ENCODE measurements at places on chromosomes 11 and 22.

DNA sequence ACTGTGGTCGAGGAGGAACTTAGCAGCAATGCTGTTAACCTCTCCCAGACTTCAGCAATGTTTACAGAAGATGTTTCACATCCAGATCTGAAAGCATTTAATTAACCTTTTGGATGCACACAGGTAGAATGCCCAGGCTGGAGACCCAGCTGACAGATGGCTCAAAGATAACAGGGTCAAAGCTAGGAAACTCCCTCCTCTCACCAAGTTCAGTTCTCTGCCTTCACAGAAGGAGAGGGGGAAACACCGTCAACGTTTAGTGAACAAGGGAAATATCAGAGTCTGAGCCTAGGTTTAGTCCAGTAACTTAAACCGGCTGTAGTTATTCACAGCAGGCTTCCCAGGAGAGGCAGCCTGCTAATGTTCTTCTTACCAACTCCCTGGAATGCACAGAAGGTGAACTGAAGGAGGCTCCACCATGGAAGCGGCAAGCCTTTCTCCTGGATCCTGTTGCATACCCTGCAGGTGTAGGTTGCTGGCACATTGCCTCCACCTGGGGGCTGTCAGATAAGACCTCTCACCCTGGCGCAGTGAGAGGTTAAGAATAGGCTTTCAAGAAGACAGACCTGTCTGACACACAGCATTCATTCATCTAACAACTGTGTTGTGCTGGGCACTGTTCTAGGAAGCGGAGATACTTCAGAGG is 23.5 kb upstream of the ANKK1 start:
- no peak for DNase-seq

DNA sequence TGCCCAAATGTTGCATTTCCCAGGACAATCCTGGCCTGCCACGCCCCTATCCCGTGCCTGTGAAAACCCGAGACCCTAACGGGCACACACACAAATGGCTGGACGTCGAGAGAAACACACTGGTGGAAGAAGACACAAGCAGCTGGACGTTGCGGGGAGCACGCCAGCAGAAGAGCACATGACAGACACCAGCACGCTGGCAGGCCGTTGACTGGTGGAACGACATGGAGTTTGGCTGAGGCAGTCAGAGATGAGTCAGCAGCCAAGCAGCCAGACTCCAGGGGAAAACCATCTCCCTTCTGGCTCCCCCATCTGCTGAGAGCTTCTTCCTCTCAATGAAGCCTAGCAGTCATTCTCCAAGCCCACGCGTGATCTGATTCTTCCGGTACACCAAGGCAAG is 606.7 kb upstream of the LRRC4C start:
- DNase-seq = no peak

GRCh38 chr11:2576549-2576948 is 123.2 kb downstream of the KCNQ1OT1 start:
- no peak for DNase-seq

- no peak for DNase-seq
These were observed 120.3 kb upstream of the ARHGAP20 start for GRCh38 chr11:110832539-110832938.

DNA sequence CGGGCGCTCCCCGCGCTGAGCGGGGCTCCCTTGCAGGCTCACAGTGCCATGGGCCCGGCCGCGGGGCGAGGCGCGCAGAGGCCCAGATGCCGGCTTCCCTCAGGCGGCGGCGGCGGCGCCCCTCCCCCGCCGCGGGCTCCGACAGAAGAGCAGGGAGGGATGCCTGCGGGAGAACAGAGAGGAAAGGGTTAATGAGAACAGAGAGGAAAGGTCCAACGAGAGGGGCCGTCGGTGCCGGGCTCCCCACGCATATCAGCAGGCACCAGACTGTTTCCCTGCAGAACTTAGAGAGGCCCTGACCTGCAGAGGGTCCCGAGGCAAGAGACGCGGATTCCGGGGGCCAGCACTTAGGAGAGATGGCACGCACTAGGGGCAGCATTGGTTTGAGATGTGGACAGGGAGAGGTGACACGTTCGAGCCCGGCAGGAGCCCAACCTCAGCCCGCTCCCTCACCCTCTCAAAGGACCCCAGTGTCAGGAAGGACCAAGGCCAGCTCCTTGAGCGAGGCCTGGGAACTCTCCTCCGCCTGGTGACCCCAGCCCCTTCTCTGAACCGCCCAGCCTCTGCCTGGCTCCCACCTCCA is 9.1 kb downstream of the NRXN2 start:
- DNase-seq = no peak

- peak; percentile 56 for DNase-seq
These were observed 740 bp upstream of the TRMT2A start for GRCh38 chr22:20117633-20118299.

DNA sequence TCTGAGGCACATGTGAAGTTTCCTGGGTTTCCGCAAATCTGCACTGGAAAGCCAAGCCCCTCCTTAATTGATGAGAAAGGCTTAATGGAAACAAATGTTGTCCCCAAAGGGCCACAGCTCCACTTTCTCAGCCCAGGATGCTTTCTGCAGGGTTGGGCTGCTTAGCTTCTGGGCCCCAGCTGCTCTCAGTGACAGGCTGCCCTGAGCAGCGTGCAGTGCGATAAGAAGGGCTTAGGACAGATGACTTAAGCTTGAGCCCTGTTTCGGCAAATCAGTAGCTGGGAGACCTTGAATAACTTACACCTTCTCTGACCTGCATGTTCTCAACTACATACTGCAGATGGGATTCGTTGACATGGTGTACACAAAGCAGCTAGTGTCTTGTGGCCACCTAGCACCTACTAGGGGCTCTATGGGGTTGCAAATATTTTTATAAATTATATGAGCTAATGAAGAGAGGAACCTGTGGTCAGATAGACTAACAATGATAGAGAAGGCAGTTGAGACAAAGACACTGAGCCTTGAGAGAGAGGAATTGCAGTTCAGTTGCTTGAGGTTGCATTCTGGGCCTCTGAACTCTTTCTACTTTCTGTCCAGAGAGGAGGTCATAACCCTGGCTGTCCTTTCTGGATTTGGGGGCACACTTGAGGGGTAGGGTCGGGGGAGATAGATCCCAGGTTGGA is 11.5 kb downstream of the STX3 start:
- DNase-seq = no peak

- DNase-seq = no peak
These were observed 6.1 kb downstream of the MPZL3 start for GRCh38 chr11:118245936-118246562.

- DNase-seq = no peak
These were observed 91.1 kb downstream of the PDE2A start for GRCh38 chr11:72583177-72583553.

- no peak for DNase-seq
These were observed 73.4 kb upstream of the YWHAH start for GRCh38 chr22:31870890-31871289.

GRCh38 chr11:73929388-73929787 is 21.4 kb upstream of the DNAJB13 start:
- DNase-seq = no peak

GRCh38 chr11:27688076-27688475 is 12.2 kb downstream of the BDNF start:
- no peak for DNase-seq

DNA sequence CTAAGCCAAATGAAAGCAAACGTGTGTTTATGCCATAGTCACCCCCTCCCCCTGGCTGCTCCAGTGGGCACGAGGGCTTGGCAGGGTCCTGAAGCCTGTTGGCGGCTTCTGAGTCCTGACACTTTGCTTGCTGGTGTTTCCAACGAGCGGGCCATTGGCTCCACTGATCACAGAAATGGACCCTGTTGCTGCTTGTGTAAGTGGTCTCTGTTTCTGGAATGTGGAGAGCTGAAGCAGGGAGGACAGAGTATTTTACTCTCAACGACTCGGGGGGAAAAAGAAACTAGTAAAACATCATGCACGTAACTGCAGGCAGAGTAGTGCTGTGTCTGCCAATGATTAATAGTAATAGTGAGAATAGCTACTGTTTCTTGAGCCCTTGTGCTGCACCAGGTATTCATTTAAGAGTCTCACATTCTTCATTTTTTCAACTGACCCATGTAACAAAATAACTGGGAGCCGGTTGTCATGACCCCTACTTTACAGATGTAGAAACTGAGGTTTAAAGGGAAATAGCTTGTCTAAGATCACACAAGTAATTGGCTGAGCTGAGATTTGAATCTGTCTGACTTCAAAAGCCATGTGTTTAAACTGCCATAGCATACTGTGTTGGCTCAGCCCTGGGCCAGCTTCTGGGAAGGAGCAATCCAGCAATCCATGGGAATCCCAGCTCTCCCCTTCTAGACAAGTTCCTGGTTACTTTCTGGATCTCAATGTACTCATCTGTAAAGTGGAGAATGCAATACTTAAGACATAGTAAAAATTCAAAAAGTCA is 526.7 kb downstream of the INSC start:
- DNase-seq = no peak

DNA sequence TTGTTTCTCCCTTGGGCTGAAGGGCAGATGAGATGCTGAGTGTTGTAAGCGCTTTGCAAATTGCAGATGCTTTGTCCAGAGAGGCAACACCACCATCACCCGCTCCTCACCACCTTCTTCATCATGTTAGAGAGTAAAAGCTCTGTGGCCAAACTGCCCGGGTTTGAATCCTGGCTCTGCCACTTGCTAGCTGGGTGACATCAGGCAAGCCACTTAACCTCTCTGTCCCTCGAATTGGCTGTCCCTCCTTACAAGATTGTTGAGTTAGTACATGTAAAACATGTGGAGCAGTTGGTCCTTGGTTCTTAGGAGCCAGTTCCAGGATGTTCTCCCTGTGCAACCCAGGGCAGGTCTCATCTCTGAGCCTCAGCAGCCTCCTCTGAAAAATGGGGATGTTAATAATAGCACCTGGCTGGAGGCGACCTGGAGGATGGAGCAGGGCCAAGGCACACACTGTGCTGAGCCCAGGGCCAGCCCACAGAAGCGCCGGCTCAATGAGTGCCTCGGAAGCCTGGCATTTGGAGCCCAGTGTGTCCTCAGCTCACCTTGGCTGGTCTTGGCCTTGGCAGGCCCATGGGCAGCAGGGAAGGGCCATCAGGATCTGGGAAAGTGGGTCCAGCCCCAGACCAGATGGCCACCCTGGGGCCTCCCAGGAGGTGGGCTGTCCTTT is 10.5 kb downstream of the C11orf86 start:
- no peak for DNase-seq

- DNase-seq = no peak
These were observed 24.0 kb upstream of the P2RY2 start for GRCh38 chr11:73194034-73194507.

DNA sequence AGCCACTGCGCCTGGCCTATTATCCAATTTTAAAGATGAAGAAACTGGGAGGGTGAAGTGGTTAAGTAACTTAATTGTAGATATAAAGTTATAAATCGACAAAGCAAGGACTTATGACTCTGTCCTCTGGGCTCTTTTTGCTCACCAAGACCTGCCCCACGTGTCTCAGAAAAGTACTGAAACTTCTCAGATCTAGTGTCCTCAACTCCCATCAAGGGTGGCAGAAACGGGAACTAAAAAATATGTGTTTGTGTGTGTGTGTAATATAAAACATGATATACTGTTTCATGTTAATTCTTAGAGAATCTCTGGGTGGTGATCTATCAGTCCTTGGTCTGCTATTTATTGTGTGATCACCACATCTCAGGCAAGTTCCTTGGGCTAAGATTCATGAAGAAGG is 104.9 kb downstream of the GAB2 start:
- DNase-seq = no peak

- DNase-seq = no peak
These were observed 81.9 kb downstream of the BDNF start for GRCh38 chr11:27618281-27618915.

DNA sequence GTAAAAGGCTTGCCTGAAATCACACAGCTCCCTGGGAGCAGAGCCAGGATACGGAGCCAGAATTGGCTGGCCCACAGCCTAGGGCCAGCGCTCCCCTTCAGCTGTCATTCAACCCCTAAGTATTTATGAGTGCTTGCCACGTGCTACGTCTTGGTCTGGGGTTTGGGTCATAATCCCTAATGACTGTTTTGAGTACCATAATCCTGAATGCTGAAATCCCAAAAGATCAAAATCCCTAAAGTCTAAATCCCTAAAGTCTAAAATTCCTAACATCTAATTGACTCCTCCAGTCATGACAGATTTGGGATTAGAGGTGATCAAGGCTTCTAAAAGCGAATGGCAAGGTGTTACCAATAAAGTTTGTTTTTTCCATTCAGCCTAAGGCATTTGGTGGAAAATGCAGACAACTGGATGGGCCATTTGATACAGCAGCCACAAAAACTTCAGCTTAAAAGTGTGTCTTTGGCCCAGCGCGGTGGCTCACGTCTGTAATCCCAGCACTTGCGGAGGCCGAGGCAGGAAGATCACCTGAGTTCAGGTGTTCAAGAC is 59.8 kb upstream of the PRR5 start:
- DNase-seq = no peak

GRCh38 chr11:113014262-113015097 is 53.3 kb downstream of the NCAM1 start:
- no peak for DNase-seq

DNA sequence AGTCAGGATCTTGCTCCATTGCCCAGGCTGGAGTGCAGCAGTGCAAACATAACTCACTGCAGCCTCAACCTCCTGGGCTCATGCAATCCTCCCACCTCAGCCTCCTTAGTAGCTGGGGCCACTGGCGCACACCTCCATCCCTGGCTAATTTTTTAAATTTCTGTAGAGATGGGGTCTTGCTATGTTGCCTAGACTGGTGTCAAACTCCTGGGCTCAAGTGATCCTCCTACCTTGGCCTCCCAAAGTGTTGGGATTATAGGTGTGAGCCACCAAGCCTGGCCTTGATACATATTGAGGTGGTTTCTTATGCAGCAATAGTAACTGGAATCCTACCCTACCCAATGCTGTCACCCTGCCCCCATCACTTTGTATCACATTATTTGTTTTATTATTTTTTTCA is 32.4 kb downstream of the SCUBE1 start:
- no peak for DNase-seq

DNA sequence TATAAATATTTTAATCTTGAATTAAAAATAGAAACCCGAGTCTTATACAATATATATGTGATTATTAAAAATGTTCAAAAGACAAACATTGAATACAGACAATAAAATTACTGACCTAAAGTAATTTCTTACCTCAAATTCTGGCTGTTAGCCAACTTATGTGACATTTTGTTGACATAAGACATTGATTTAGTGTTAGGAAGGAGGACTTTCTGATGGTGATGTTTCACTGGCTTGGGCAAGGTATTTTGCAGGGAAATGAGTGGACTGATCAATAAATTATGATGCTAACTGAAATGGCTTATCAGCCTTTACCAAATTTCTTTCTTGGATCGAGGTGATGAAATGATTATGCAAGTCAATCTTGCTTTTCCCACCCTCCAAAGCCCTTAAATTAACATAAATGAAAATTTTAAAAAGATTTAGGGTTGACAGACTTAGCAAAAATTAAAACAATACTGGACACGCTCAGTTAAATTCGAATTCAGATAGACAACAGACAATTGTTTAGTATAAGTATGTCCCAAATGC is 33.2 kb upstream of the FZD4 start:
- DNase-seq = no peak

GRCh38 chr22:24417901-24418641 is 9.3 kb upstream of the ADORA2A start:
- no peak for DNase-seq

- no peak for DNase-seq
These were observed 65.1 kb upstream of the LDLRAD3 start for GRCh38 chr11:35878741-35879140.

- no peak for DNase-seq
These were observed 36.9 kb downstream of the PACS1 start for GRCh38 chr11:66106786-66107599.

- DNase-seq = no peak
These were observed 192.9 kb upstream of the SEZ6L start for GRCh38 chr22:25976356-25976755.

GRCh38 chr22:40797427-40797826 is 21.7 kb downstream of the SLC25A17 start:
- no peak for DNase-seq

GRCh38 chr11:94494126-94494680 is 419 bp downstream of the ANKRD49 start:
- DNase-seq = no peak

GRCh38 chr22:26558248-26558895 is 31.6 kb downstream of the TPST2 start:
- DNase-seq = no peak
